ENCODE measurements at places on chromosomes 2 and 18.

DNA sequence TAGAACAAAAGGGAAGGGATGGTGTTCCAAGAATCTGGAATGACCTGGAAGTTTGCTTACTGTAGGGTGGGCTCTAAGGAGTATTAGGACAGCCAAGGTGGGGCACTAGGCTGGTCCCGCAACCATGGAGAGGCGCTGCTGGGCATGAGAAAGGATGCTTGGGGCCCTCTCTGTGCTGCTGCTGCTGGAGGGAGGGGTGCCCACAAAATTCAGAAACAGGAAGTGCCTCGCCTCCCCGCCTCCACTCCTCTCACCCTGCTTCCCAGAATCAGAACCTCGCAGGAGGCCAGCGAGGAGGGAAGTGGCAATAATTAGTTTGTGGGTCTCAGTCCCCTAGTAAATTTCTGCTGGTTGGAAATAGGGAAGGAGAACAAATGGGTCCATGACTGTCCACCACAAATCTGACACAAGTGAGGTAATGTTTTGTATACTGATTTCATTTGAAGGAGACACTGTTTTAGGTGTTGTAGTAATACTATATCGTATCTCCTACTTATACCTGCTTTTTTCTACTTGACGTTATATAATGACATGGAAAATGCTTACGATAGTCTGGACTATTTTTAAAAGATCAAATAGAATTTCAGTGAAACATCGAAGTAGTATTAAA, 7.9 kb upstream of the PDCL3 start:
- DNase-seq: no peak

DNA sequence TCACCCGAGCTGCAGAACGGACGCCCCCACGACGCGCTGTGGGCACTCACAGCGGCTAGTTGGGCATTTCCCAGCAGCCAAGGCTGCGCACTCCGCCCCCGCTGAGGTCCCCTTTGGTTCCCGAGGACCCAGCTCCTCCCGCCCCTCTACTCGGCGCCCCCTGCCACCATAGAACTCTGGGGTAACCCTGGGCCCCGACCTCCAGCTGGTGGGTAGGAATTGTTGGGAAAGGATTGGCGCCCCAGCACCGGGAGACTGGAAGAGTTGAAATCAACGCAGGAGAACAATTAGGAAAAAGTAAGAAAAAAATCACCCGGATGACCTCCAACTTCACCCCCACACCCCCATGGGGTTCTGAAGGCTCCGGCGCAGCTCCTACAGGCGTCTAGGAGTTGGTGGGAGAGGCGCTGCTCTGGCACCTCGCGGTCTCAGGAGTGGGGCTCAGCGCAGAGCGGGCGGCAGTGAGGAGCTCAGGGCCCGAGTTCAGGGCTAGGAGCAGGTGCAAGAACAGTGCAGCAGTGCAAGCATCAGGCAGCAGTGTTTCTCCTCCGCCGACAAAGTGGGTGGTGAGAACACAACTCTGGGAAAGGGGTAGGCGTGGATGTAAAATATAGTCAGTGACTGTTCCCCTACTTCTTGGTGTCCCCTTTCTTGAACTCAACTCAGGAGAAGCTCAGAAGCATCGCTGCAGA, 14.0 kb downstream of the POU3F3 start:
- DNase-seq: no peak

DNA sequence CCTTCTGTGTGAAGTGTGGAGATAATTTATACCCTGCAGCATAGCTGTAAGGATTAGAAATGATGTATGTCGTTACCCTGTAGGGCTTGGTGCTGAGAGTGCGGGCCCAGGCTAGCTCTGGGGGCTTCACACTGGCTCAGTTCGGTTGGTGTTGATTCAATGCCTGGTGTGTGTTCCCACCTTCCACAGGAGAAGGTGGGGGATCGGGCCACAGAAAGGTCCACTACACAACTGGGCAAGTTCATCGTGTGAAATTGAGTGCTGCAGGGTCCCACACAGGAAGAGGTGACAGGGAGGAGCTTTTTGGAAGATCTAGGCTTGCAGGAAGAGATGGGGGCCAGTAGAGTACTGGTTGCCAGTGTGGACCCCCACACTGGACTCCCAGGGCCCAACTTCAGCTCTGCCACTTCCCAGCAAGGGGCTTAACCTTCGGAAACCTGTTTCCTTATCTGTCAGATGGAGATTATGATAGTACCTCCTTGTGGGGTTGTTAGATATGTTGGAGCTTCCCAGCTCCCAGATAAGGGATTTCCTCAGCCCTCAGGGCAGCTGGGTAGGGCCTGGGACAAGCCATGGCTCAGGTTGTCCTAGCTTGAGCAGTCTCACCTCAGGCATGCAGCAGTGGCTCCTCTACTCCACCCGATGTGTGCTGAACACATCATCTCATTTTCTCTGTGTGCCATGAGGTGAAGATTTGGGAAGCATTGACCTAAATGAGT, 71.5 kb downstream of the TMEM247 start:
- no peak for DNase-seq

- no peak for DNase-seq
These were observed 9.7 kb upstream of the RMC1 start for GRCh38 chr18:23493654-23494053.

DNA sequence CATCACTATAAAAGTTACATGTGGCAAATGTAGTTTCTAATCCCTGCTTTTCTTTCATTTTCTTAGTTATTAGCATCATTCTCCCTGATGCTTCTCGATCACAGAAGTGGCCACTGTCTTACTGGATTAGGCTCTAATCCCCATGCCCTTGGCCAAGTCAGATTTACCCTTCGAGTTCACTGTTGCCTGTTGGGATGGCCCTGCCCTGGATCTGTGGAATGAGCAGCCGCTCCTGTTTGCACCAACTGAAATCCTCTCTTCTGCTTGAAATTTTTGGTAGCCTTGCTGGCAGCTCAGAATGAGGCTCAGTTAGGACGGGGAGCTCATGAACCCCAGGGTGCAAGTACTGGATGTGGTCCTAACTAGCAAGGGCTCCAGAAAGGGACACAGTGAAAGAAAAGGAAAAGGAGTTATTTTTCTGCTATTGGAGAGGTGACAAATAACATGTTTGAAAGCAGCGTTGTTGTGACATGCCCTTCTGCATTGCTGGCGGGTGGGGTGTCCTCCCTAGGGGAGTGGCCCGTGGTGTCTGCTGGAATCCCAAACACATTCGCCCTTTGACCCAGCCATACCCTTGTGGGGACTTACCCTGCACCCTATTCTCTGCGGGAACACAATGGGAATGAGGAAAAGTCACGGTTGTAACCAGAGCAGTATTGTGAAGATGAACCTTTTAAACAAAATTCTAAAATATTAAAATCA, 34.5 kb downstream of the RBFA start:
- DNase-seq: no peak

Data from NCI-H2081 treated with DMSO at 0.1 percent for 48 hours (cell line).